HepG2 (cell line): ENCODE measurements at places on chromosomes 11 and 22. TPM values are rescaled to one million over a fixed set of nuclear protein-coding genes. Genes with fewer than 3 reads are reported as not detected.
A peak's percentile ranks its signal among the peaks of the same experiment; 100 is the strongest.

Gene OR4D5
- not detected in 2 replicates for total RNA-seq

Gene MFRP
- not detected in 2 replicates for total RNA-seq

Gene OR52W1
- total RNA-seq: not detected in 2 replicates

Gene GAL
- total RNA-seq: not detected in 2 replicates

Gene CHRDL2
- not detected in 2 replicates for total RNA-seq

Gene OR51B4
- 0.11 and 0.22 TPM in 2 replicates for total RNA-seq

Gene RAB36
- total RNA-seq: 0.20 and 0.24 TPM in 2 replicates

Gene SERHL2
- 1.0 and 1.6 TPM in 2 replicates for total RNA-seq

Gene ZNF70
- 3.6 and 4.0 TPM in 2 replicates for total RNA-seq

Gene KRTAP5-10
- total RNA-seq: not detected in 2 replicates

DNA sequence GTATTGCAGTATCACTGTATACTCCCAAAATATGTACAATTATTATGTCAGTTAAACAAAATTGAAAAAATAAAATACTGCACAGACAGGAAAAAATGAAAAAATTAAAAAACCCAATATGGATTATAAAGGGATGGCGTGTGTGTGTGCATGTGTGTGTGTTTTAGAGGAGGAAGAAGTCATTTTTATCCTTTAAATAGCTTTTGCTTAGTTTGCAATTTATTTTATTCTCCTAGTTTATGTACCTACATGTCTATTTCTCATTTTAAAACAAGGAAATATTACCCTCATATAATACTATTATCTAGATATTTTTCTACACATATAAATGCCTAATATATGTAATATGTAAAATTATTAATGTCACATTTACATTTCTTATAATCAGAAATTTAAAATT, 1144.3 kb downstream of the LRRC4C start:
- no peak for DNase-seq

DNA sequence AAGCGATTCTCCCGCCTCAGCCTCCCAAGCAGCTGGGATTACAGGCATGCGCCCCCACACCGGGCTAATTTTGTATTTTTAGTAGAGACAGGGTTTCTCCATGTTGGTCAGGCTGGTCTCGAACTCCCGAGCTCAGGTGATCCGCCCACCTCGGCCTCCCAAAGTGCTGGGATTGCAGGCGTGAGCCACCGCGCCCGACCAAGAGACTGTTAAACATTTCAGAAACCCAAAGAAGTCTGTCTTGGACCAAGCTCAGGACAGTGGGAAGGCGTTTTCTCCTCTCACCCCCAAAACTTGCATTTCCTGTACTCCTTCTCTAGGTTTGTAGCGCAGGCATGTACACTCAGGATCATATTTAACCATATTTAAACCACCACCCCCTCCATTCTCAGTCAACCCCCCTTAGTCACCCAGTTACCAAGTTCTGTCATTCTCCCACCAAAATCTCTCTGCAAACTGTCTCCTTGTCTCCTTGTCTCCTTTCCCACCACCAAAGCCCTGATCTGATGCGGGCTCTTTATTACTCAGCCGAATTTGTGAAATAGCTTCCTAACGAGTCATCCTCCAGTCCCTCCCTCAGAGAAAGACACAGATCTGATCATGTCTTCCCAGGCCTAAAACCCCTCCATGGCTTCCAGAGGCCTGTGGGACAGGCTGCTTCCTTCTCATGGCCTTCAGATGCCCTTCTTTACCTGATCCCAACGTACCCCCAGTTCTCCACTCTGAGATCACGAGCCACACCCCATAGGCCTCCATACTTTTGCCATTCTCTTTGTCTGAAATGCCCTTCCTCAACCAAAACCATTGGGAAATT, 29.0 kb upstream of the CREB3L1 start:
- peak; percentile 33 for DNase-seq

- no peak for DNase-seq
Observed at GRCh38 chr11:97908354-97908753, 1112.4 kb upstream of the CNTN5 start.

- no peak for DNase-seq
Observed at GRCh38 chr11:66287211-66287888, 1.6 kb downstream of the YIF1A start.

- no peak for DNase-seq
Observed at GRCh38 chr22:25741692-25742626, at the start of gene MYO18B. Gene MYO18B, plus strand, starts transcription at chr22:25742188. Its CDS starts 18,905 bp downstream, at chr22:25761093.

DNA sequence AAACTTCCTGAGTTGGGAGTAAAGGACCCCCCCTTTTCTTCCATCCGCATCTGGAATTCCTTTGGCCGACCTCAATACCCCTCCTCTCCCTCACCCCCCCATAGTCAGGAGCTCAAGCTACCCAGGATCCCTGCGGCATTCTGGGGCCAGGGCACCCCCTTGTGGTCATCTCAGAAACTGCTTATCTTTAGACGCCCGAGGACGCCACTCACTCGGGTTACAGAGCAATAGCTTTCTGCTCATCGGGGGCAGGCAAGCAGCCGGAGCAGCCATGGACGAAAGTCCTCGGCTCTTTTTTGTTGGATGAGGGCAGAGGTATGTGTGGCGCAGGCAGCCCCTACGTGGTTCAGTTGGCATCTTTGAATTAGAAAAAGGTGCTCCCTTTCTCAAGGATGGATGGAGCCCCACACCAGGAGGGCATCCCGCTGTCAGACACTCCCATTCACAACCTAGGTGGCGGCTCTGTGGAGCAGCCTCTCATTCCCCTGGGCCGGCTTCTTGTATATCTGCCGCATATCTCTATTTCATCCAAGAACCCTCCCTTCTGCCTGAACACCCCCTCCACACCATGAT, 2.3 kb downstream of the C1QTNF5 start:
- DNase-seq: peak; percentile 57

DNA sequence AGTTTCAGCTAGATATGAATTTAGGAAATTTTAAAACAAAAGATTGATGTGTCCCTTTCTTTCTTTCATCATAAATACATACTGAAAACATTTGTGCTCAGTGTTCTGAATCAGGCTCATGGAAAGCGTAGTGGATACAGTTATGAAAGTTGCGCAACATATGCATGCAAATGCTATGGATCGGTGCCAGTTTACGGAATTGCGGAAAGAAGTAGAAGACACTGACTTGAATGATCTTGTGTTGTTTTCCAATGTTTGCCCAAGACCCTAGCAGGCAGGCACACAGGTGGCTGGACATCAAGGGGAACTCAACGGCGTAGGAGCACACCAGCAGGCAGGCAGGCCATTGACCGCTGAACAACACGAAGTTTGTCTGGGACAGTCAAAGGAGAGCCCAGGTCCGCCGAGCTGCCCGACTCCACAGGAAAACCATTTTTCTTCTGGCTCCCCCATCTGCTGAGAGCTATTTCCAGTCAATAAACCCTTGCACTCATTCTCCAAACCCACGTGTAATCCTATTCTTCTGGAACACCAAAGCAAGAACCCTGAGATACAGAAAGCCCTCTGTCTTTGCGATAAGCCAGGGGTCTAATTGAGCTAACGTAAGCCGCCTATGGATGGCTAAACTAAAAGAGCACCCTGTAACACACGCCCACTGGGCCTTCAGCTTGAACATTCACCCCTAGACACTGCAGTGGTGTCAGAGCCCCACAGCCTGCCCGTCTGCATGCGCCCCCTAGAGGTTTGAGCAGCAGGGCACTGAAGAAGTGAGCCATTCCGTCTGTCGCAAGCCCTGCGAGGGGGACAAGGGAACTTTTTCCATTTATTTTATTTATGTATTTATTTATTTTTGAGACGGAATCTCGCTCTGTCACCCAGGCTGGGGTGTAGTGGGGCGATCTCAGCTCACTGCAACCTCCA, 7.4 kb upstream of the BIRC3 start:
- DNase-seq: peak; percentile 18

GRCh38 chr22:17836992-17837742, 62.9 kb upstream of the BID start:
- no peak for DNase-seq

- DNase-seq: no peak
Observed at GRCh38 chr11:811446-812245, 1.9 kb downstream of the RPLP2 start.

DNA sequence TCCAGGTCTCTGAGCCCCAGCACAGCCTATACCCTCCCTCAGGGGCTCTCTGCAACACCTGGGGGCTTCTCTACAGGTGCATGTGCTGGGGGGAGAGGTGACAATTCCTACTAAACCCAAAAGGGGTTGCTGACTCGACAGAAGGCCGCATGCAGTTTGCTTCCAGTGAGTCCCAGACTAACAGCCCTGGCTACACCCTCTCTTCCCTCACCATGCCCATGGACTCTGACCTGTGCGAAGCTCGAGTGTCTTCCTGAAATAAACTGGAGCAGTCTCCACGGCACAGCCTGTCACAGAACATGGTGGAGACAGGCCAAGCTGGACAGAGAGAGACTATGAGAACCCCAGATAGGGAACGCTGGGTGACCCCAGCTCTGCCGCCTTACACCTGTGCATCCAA, 16.6 kb downstream of the PLEKHA7 start:
- peak; percentile 43 for DNase-seq

- DNase-seq: no peak
Observed at GRCh38 chr11:18063862-18064434, 17.9 kb upstream of the TPH1 start.

GRCh38 chr11:17221968-17222367, 14.2 kb upstream of the PIK3C2A start:
- DNase-seq: no peak

DNA sequence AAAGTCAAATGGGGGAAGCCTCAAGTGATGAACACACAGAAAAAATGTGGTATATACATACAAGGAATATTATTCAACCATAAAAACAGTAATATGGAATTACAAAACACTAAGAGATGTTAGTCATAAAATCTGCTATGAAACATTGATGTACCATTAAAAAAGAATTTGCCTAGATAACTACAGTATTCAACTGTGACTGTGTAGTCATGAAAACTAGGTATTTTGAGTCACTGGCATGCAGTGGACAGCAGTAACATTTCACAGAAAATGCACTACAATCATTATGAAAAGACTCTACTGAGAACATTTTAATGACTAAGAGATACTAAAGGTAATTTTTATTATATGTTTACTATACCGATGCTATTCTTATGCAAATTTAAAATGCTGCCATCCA, 11.7 kb downstream of the ZNF195 start:
- no peak for DNase-seq

DNA sequence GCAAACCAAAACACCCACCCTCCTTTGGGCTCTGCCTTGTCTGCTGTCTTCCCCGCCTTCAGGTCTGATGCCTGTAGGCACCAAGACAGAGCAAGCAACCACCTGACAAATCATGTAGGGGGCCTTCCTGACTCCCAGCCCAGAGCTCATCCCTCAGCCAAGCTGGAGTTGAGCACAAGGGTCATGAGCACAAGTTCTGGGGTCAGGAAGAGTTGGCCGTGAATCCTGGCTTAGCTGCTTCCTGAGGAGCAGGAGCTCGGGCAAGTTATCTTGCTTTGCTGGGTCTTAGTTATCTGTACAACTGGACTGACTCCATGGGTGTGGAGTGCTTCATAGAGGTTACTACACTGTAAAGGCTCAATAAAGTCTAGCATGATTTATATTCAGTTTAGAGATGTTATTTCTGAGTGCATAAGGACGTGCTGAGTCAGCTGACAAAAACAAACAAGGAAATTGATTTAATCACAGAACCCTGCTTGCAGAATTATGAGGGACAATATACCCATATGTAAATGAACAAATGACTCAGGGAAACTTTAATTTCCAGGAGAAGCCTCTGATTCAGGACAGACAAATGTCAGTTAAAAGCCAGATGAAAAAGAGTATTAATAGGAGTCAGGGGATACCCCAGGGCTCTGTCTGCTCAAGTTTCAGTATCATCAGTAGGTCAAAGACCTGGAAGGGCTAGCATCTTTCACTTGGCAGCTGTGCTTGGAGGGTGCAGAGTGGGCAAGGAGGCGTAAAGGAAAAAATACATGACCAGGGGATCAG, 15.0 kb upstream of the APOA1 start:
- DNase-seq: no peak

- no peak for DNase-seq
Observed at GRCh38 chr11:77113382-77114088, 10.9 kb downstream of the OMP start.

DNA sequence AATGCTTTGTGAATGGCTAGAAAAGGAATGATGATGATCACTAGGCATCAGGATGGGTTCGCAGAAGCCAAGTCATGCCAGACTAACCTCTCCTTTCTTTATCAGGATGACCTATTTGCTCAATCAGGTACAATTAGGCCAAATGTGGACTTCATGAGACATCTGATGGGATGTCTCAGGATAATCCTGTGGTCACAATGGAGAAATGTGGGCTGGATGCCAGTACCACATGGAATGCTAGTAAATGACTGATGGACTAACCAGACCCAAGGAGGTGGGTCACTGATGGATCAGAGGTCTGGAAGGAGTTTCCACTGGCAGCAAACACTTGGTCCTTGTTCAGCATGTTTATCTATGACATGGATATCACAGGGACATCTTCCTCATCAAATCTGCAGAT, 94.8 kb upstream of the PHOX2A start:
- DNase-seq: no peak

DNA sequence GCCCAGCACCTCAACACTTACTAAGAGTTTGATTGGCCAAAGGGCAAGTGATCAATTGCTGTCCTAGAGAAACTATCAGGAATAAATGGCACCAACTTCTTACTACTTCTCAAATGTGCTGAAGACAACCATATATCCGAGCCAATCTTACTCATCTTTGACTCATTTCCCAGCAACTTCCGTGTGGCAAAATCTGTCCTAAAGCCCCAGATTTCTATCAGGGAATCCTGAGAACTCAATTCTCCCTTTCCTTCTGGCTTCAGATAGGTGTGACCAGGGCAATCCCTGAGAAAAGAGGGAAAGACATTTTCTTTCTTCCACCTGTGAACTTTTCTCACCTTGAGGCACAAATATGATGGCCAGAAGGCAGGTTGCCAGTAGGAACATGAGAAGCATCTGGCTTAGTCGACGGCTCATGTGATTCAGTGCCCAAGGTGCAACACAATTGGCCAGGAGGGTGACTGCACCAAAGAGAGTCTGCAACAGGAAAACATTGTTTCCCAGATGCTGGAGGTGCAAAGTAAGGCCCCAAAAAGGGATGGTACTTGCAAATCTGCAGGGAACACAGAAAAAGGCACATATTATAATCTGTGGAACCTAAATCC, 21.8 kb upstream of the SLC22A24 start:
- no peak for DNase-seq

DNA sequence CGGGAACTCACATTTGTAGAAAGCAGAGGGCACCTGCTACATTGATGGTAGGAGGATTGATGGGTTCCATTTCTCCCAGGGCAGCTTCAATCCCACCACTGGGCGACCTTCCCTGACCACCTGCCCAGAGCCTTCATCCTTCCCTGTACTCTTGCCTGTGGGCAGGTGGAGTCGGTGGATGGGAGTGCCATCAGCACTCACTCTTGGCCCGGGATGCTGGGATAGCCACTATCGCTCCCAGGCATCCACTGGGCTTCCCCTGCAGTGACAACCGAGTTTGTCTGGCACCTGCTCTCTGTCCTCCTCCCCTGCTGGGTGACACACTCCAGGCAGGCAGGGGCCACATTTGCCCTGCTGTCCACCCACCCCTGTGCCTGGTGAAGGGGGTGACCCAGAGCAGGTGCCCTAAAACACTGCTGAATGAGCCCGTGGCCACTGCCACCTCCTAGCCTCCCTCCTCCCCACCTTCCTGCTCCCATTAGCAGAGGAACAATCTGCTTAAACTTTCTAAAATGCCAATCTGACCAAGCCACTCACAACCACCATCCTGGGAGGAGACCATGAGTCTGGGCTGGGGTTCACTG, 604.7 kb downstream of the TBC1D22A start:
- DNase-seq: no peak
